Stimulated activated CD8-positive, alpha-beta memory T cell treated with anti-CD3 and anti-CD28 coated beads, Interleukin-4, amount 100 ng/mL, for 1 hour (primary cell): ENCODE measurements at places on chromosomes 6 and 20.

DNA sequence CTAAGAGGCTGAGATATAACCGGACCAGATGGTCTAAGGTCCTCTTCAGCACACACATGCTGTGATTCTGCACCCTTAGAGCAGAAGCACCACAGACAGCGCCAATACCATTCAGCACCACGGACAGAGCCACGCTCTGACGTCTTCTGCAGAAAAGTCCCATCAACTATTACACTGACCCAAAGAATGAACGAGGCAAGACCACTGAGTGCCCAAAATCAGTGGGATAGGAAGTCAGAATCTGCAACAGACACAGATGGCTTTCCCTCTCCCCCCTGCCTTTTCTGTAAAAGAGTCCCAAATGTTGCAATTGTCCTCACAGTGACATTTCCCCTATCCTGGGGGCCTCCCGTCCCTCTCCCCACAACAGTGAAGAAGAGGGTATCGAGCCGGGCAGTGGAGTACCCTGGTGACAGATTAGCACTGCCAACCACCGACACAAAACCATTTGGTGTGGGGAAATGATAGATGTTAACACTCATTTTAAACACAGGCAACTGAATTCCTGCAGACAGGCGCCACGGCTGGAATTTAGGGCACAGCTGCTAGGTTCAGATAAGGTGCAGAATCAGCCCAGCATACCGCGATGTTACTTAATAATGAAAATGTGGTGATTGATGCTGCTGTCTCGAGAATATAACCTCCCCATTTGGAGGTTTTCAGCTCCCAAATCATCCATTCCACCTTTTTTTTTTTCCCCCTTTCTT, 66.6 kb upstream of the CTNNBL1 start:
- DNase-seq: no peak

- DNase-seq: no peak
Measured at GRCh38 chr20:6579417-6579816, 188.1 kb upstream of the BMP2 start.

- no peak for DNase-seq
Measured at GRCh38 chr6:158467923-158468322, 92.0 kb upstream of the TMEM181 start.

- no peak for DNase-seq
Measured at GRCh38 chr6:147195510-147195909, 8.7 kb upstream of the STXBP5 start.

DNA sequence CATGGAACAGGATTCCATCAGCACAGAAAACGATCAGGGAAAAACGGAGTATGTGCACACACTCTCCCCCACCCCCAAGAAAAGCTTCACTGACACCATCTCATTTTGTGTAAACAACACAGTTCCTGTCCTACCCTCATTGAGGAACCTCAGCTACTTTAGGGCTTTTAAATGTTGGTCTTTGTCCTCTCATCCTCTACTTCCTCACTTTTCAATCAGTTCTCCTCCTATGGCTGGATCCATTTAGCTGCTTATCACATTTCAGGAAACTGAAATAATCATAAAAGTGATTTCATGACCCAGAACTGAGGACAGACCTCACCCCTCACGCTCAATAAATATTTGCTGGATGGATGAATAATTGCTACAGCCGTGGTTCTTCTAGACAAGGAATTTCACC, 33.1 kb upstream of the PNRC1 start:
- no peak for DNase-seq

GRCh38 chr6:149201068-149201655, 116.3 kb upstream of the TAB2 start:
- no peak for DNase-seq

GRCh38 chr6:147909640-147910039, 401.1 kb downstream of the SAMD5 start:
- no peak for DNase-seq

- DNase-seq: no peak
Measured at GRCh38 chr6:110328259-110328658, 29.9 kb downstream of the METTL24 start.

DNA sequence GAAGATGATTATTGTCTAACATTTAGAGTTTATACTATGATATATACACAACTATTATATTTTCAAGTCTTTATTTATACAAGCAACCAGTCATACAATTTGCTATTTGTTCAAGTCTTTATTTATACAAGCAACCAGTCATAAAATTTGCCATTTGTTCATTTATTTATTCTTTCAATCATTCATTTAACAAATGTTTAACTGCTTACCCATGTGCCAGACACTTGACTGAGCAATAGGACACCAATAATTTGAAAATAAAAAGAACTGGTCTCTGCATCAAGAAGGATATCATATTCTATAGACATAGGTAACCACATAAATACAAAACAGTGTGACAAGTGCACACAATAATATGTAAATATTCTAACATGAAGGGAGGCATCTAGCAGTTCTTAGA, 20.3 kb downstream of the GRIK2 start:
- DNase-seq: no peak

- DNase-seq: no peak
Measured at GRCh38 chr20:51560042-51560441, 17.5 kb upstream of the NFATC2 start.

DNA sequence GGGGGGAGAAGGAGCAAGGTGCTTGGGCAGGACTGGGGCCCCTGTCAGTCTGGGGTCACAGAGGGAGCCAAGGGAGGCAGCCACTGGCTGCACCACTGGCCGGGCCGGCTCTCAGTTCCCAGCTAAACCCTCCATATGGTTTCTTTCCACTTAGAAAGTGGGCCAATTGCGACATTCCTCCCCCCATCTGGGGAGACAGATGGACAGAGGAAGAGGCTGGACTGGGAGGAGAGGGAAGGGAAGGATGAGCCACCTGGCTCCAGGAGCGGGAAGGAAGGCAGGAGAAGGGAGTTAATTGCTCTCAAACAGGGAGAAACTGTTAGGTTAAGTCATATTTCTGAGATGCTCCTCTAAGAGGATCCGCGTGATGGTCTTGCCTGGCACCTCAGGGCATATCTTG, 82.2 kb downstream of the GRM4 start:
- no peak for DNase-seq

DNA sequence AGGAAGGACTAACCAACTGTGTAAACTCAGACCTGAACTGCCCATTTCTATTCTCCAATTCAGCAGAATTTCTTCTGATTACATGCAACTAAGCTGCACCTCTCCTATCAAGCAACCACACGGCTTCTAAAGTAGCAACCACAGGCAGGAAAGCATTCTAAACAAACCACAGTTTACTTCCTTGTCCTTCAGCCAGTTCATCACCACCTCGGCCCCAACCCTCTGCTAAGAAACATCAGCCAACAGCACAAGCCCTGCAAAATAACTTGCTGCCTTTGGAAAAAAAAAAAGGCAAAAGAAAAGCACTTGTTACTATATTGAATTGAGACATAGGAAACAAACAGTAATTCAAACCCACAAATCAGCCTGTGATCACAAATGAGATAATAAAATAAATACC, 140.3 kb downstream of the NFATC2 start:
- DNase-seq: no peak

- no peak for DNase-seq
Measured at GRCh38 chr20:25226433-25227316, 21.2 kb upstream of the PYGB start.

DNA sequence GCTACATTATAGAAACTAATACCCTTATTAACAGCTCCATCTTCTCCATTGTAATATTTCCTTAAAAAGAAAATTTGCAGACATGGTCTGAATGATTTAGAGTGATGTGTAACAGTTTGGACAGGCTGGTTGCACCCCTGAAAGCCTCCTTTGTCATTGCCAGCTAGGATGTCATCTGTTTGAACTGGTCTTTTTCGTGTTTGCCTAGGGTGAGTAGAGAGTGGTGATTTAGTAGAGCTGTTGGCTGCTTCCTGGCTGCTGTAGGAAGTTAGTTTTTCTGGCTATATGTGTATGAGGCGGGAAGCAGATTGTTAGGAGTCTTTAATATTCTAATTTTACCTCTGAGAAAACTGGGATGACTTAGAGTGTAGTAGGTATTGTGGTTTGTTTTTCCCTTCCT, 101.1 kb downstream of the ZFAND3 start:
- no peak for DNase-seq

DNA sequence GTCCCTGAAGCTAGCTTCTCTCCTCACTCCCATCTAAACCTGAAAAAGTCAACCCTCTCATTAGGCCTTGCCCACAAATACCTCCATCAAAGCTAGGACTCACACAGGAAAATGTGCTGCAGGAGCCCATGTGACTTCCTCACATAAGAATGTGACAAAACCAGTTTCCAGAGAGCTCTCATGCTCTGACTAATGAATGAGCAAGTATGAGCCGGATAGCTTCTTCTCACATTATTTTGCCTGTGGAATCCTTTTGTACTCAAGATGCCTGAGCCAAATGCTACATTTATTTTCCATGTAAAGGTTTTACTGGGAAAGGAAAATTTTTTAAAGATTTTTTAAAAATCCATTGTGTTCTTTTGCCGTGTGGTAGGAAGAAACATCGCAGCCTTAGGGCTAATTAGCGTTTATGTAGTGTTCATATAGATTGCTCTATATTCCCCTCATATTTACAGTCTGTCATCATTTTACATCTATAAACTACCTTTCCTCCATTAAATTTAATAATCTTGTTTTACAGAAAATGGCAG, 68.6 kb upstream of the CCN6 start:
- no peak for DNase-seq

DNA sequence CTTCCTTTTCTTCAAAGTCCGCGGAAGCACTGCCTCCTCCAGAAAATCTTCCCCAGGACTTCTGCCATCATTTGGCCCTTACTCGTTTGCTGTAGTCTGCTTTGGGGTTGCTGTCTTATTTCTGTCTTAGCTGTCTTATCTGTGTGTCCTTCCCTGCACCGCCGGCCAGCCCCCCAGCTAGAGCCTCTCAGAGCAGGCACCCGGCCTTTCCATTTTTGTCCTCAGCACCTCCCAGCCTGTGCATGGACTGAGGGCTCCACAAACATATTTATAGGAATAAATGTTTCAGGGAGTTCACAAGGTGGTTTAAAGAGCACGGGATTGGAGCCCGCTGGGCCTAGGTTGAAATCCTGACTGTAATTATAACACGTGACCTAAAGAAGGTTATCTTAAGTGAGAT, 8.1 kb downstream of the GLP1R start:
- no peak for DNase-seq

DNA sequence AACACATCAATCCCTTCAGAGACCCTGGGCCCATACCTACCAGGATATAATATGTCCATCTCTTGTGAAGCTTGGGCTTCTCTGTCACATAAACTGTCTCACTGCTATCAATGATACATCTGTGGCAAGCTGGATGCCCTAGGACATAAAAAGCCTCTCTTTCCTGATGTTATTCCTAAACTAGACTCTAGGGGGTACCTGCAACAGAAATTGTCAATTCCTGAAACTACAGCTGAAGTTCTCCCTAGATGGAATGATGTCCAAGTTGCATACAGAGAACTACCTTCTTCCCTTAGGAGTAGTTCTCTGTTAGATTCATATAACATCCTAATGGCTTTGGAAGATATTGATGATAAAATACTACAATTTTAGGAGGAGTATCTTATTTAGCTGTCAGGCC, 35.8 kb downstream of the TBX18 start:
- DNase-seq: no peak

- DNase-seq: no peak
Measured at GRCh38 chr6:100573166-100573565, 108.4 kb upstream of the SIM1 start.

DNA sequence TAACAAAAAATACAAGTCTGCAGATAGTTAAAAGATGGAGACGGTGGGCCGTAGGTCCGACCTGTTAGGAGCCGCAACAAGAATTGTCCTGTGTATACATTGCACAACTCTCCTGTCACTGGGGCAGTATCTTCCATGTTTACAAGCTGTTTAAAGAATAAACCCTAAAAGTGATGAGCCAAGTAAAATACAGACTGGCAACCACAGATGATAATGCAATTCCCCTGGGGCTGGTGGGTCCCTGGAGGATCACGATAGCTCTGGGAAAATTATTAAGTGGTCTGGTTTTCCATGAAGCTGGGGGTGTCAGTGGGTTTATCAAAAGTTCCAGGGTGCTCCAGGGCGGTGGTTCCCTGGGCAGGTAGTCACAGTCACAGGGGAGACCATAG, 8.1 kb upstream of the FAM50B start:
- DNase-seq: no peak

DNA sequence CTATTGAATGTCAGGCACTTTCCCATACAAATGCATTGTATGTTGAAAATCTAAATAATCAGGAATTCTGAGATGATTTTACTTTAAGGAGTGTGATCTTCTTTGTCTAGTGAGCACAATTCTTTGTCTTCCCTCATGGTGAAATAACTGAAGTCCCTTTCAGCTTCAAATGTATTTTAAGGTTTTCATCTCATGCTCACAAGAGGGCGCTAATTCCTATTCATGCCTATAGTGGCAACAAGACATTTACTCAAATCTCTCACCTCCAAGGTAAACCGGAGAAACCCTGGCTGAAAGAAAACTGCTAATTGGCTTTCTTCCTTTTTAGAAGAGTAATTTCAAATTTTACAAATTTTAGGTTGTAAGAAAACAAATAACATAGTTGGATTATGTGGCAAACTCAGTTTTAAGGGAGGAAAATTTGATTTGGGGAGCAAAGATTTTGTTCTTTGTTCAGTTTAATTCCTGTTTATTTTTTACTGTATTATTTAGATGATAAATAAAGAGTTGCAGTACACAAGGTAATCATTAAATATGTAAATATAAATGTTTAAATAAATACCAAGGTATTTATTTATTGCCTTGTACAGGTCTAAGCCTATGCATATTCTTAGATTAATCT, 69.1 kb downstream of the SLC35F1 start:
- no peak for DNase-seq

DNA sequence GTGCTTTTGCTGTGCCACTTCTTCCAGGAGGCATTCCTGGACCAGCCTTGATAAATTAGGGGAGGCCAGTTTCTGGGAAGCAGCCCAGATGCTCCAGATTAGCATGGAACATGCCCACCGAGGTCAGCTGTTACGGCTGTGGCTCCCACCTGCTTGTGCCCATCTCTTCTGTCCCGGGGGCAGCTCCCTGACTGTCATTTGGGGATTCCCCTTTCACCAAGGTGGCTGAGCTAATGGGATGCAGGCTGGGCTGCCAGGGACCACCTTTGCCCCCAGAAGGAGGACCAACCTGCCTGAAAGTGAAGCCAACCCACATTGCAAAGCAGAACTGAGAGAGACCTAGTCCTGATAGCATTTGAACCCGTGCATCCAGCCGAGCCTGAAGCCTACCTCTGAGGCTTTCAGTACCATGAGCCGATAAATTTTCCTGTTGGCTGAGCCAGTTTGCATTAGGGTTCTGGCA, 85.3 kb downstream of the PTPN1 start:
- DNase-seq: no peak
